ENCODE measurements at places on chromosomes 11 and 22. TPM values are rescaled to one million over a fixed set of nuclear protein-coding genes. Genes with fewer than 3 reads are reported as not detected.

DNA sequence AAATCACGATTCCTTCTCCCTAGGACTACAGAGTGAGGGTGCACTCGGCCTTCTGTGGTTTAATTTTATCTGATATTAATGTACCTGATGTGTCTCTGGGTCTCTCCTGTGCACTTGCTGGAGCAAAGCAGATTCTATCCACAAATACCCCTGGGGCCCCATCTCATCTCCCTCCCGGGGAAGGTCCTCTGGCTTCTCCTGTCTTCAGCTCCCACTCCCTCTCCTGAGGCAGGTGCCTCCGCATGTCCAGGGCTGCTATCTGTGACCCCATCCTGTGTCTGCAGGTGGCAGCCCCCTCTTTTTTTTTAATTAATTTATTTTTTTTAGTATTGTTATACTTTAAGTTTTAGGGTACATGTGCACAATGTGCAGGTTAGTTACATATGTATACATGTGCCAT lies 558.7 kb downstream of the BRD1 start:
- H3K36me3 ChIP-seq, result no peaks in the 10 kb centered on the region
- no peaks in the 10 kb centered on the region for H3K4me1 ChIP-seq
- no peak overlapping the region for H3K27ac ChIP-seq
- no peak for DNase-seq

DNA sequence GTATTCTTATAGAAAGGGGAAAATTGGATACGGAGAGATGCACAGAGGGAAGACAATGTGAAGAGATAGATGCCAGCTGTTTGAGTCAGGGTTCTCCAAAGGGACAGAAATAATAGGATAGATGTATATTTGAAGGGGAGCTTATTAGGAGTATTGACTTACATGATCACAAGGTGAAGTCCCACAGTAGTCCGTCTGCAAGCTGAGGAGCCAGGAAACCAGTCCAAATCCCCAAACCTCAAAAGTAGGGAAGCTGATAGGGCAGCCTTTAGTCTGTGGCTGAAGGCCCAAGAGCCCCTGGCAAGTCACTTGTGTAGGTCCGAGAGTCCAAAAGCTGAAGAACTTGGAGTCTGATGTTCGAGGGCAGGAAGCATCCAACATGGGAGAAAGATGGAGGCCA lies 569.6 kb upstream of the LARGE1 start:
- H3K4me1 ChIP-seq, result no peaks in the 10 kb centered on the region
- H3K27me3 ChIP-seq, result no peaks in the 10 kb centered on the region
- H3K4me3 ChIP-seq, result no peak overlapping the region
- no peak for DNase-seq

DNA sequence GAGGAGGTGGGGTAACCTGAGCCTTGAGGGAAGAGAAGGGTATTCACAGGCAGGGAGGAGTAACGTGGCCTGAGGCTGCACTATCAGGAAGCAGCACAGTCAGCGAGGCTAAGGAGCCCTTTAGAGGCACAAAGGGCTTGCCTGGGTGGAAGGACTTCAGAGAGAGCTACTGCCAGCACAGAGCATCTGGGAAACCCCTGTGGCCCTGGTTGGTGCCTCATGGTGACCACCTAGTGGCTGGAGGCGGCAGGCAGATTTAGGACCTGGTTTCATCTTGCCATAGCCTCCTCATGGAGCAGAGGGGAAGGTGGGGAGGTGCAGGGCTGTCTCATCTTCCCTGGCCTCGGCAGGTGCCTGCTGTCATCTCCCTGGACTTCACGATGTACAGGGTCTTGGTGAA lies 64.5 kb downstream of the MPPED1 start:
- H3K4me1 ChIP-seq, result peaks cover 3% of the 10 kb centered on the region
- no peak for DNase-seq
- H3K36me3 ChIP-seq, result no peaks in the 10 kb centered on the region
- no peaks in the 10 kb centered on the region for H3K27me3 ChIP-seq
- no peak overlapping the region for H3K4me3 ChIP-seq

DNA sequence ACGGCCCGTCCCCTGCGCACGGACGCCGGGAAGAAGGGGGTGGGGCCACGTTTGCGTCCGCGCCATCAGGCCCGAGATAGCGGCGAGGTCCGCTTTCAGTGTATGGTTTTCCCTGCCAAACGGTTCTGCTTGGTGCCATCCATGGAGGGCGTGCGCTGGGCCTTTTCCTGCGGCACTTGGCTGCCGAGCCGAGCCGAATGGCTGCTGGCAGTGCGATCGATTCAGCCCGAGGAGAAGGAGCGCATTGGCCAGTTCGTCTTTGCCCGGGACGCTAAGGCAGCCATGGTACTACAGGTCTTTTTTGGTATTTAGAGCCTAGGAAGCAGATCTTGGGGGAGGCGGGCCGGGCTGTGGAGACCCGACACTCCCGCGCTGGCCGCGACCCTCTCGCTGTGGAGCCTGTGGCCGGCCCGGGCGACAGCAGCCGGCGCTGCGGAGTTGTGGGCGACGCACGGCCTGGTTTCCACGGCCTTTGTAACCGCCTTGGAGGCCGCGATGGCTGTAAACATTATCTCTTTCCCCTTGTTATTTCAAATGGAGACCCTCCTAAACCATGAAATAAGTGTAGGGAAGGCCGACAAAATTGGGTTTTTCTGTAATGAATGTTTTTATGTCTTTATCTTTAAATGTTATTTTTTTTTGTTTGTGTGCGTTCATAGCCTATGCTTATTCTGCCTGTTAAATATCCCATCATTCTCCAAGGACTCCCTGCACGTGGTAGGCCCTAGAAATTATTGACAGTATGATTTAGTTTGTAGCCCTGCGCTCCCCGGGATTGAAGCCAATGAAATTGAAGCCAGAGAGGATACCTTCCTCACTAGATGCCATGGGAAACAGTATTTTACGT lies at the start of gene AASDHPPT:
TSS of gene AASDHPPT (plus strand) at position 54 of the 847 bp plus-strand sequence. CDS start at position 103, 49 bp downstream.
- peaks cover 39% of the 10 kb centered on the region for H3K4me1 ChIP-seq
- no peak for DNase-seq
- H3K36me3 ChIP-seq, result peaks cover 28% of the 10 kb centered on the region
- no peaks in the 10 kb centered on the region for H3K27me3 ChIP-seq

DNA sequence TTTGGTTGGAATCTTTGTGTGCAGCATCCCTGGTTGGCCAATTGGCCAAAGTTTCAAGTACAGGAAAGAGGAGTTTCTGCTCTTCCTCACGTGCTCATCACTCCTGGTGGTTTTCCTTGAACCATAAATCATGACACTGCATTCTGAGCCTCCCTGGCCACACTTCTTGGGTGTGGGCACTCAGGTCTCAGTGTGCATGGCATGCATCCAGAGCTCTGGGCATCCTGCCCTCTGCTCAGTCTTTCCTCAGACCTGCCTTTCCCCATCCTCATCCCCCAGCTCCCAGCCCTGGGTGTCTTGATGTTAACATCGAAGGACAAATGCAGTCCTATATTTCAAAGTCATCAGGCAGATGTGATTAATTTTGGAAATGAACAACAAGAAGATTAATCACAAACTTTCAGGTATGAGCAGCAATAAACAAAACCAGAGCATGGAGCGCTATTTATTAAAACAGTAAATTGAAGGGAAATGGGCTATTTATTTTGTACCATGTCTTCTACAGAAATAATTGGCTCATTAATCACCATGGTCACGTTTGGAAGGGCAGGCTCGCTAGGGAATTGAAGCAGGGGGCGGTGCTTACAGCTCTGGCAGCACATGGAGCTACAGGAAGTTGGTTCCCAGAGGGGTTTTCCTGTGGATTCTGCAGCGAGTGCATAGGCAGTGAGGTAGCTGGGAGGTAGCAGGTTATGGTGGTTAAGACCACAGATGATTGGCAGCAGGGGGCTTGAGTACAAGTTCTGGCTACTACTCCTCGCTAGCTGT lies 89.6 kb downstream of the CSNK2A3 start:
- H3K4me1 ChIP-seq, result no peaks in the 10 kb centered on the region
- peak; percentile 31 for DNase-seq
- no peak overlapping the region for H3K4me3 ChIP-seq
- H3K27me3 ChIP-seq, result peaks cover 5% of the 10 kb centered on the region

DNA sequence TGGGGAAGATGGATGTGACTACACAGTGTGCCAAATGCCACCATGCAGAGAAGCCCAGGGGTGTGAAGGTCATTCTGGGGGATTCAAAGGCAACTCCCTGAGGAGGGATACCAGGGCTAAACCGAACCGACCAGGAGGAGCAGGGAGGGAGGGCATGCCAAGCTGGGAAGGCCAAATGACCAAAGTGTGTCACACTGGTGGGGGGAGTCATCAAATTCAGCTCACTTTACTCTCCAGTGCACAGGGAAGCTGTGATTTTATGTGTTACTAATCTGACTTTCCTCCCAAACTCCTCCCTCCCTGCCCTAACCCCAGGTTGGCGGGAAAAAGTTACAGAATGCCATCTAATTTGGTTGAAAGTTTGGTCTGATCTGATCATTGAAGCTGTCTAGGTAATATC lies 29.7 kb upstream of the TSKU start:
- H3K4me1 ChIP-seq, result no peaks in the 10 kb centered on the region
- no peak overlapping the region for H3K4me3 ChIP-seq
- H3K27me3 ChIP-seq, result peaks cover 10% of the 10 kb centered on the region
- H3K27ac ChIP-seq, result no peak overlapping the region
- DNase-seq, result no peak
- no peaks in the 10 kb centered on the region for H3K36me3 ChIP-seq

DNA sequence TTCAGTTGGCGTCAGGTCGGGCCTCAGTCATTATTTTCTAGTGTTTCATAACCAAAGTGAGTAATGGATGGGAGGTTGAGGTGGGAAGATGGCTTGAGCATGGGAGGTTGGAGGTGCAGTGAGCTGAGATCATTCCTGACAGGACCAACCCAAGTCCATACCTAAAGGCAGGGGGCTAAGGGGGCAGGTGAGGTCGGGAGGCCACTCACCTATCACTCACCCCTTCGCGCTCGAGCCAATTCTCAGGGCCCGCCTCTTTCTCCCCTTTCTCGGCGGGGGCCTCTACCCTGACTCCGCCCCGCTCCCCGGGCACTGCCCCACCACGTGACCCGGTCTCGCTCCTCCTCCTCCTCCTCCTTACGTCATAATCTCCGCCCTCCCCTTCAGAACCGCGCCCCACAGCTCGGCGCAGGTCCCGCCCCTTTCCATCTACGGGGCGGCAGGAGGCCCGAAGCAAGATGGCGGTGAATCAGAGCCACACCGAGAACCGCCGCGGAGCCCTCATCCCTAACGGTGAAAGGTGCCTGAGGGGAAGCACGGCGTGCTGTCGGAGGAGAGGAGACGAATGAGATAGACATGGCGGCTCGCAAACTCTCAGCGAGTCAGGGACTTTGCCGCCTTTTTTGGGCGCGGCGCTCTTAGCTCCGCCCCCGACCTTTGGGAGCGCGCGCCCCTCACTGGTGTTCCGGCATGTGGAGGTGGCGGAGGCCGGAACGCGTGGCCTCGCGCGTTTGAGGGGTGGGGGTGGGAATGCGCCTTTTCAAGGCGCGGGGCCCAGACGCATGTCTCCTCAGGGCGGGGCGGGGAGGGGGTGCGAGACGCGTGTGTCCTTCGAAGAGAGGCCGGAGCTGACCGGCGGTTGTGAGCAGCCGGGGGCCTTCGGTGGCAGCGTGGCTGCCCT lies at the start of gene WBP2NL:
TSS of gene WBP2NL (plus strand) at position 428 of the 901 bp plus-strand sequence. CDS start at position 459, 31 bp downstream.
- peak within 1 kb of the TSS; percentile 79 for H3K4me3 ChIP-seq
- H3K27ac ChIP-seq, result peak within 1 kb of the TSS; percentile 91
- H3K27me3 ChIP-seq, result no peaks in the 10 kb centered on the region
- DNase-seq, result peak; percentile 93
- peaks cover 11% of the 10 kb centered on the region for H3K36me3 ChIP-seq
- H3K4me1 ChIP-seq, result peaks cover 35% of the 10 kb centered on the region

- H3K36me3 ChIP-seq, result no peaks in the 10 kb centered on the region
- DNase-seq, result no peak
- H3K27me3 ChIP-seq, result peaks cover 6% of the 10 kb centered on the region
- peaks cover 8% of the 10 kb centered on the region for H3K4me1 ChIP-seq
Measured at GRCh38 chr11:66985508-66986177, 10.5 kb downstream of the C11orf86 start.

Gene ZNRF3
- total RNA-seq, result 0.26 TPM

Gene CSTF3
- total RNA-seq, result 36.3 TPM

Gene NLRP10
- not detected for total RNA-seq

Gene APOBEC3G
- total RNA-seq, result 146 TPM

Gene CPT1B
- total RNA-seq, result 80.1 TPM

Gene OR4A16
- not detected for total RNA-seq

Gene MFRP
- not detected for total RNA-seq

Gene APOBEC3H
- 137 TPM for total RNA-seq

Gene KRTAP5-11
- not detected for total RNA-seq

Gene POU2AF1
- 7.4 TPM for total RNA-seq
